ENCODE measurements at places on chromosomes 1 and 21.

DNA sequence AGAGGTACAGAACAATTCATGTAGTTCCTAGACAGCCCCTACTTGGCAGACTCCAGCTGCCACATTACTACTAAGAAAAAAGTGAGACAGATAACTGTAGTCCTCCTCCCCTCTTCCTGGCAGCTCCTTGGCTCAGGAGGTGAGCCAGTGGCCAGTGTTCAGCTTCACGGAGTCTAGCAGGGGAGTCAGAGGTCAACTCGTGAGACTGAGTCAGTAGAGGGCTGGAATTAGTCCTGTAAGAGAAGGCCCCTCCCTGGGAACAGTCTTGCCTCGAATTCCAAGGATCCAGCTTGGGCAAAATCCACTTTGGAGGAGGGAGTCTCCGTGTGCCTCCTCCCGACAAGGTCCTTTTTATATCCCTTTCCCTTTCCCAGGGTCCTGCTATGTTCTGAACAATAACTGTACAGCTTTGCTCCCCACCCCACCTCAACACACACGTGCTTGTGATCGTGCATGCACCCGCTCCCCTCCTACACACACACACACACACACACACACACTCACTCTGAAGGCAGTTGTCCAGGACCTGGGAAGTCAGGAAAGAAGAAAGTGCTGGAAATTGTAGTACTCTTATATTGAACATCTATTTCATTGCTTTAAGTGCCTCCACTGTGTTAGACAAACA lies 22.5 kb upstream of the SLC27A3 start:
- DNase-seq, result no peak

DNA sequence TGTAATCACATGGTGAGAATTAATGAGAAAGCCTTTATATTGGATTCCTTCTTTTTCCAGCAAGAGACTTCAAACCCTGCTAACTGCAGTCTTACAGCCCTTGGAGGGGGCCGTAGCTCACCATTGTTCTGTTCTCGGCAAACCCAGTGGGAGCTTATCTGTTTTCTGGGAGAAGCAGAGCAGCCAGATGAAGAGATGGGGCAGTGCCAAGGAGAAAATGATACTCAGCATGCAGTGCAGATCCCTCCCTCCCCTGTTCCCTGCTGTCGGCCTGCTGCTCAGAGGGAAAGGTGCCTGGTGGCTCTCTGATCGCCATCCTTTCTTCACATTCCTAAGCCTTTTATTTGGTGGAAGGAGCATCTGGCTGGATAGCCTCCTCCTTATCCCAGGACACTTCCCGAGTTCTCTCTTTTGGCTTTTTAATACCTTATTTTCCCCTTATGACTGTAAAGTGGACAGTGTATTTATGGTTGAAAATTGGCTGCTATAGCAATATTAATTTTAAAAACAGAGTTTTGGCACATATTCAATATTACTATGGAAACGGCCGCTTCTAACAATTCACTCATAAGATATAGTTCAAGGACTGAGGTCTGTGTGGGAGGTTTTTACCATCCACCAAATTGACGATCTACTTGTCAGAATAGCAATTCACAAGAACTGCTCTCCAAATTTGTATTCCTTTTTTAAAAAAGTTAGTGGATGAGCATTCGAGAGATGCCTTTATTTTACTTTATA lies 203.4 kb downstream of the CRB1 start:
- DNase-seq, result no peak

- DNase-seq, result no peak
These were observed 2.1 kb upstream of the TTLL7 start for GRCh38 chr1:84000954-84001495.

- no peak for DNase-seq
These were observed 90.4 kb downstream of the SLC30A10 start for GRCh38 chr1:219837994-219838294.

GRCh38 chr1:42541104-42541503 lies 78.0 kb downstream of the CCDC30 start:
- DNase-seq, result no peak

- DNase-seq, result no peak
These were observed 119.3 kb downstream of the DAB1 start for GRCh38 chr1:57304591-57304990.

- DNase-seq, result no peak
These were observed 14.3 kb downstream of the PDZK1 start for GRCh38 chr1:145692785-145693443.

DNA sequence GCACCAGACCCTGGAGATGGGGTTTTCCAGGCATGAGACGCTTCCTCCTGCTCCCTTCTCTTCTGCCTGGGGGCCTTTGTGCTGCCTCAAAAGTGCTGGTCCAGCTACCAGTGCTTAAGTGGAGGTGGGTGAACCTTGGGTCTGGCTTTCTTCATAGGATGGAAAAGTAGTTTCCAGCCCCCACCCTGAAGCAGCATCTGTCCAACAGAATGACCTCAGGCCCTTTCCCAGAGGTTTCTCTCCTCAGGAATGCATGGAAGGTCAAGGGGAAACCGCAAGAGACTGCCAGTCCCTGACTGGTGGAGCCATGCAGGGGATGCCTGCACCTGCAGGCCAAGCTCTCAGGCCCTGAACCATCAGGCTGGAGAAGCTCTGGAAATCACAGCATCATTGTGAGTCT lies 63.8 kb downstream of the HMGB4 start:
- no peak for DNase-seq

DNA sequence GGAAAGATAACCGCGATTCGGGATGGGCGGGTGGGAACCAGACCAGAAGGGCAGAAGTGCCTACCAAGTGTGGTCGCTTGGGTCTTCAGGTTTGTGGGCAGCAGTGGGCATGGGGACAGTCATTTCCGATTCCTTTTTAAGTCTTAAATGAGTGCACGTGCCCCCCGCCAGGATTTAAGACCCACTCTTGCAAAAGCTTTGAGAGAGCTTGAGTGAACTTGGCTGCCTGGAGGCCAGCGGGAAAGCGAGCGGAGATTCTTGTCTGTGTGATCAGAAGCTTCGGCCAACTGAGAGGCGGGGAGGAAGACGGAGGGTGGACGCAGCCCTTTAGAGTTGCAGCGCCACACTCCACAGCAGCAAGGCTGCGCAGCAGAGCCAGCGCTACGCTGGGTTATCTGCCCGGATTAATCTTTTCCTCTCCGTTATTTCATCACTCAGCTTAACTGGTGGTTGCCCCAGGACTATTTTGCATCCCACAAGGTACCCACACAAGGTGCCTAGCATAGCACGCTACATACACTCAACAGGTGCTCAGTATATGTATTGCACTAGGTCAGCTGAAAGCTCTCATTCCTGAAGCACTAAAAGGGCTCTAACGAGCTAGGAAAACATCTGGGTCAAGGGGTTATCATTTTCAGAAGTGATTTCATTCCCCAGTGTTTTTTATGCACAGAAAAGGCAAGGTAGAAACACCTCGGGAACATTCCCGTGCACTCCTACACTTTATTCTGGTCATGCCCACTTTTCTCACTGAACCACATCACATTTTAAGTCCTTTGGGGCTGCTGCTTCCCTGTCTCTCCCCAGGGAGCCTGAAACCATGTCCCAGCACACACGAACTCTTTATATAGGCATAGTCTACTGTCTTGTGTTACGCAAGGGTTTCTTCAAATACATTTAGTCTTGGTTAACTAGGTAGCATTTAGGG lies 1.5 kb upstream of the BATF3 start:
- peak; percentile 29 for DNase-seq

GRCh38 chr21:34589511-34590282 lies 25.2 kb downstream of the RCAN1 start:
- no peak for DNase-seq

DNA sequence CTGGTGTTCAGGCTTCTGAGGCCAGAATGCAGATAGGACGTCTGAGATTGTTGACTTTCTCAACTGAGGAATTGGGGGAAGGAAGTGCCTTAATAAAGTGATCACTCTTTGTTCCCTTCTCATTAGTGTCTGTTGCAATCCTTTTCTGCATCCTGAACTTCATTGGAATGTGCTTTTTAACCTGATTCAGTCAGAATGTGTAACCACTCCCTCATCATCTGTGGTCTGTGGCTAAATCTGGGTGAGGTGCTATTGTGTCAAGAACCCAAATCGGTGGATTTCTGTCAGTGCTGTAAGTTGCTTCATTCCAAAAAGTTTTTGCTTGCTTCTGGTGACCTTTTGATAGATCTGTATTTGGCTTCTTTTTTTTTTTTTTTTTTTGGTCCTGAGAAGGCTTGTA lies 38.2 kb downstream of the ARID1A start:
- DNase-seq, result no peak

- DNase-seq, result no peak
These were observed 50.2 kb downstream of the CCDC185 start for GRCh38 chr1:223443397-223443796.
